Stimulated activated naive CD4-positive, alpha-beta T cell treated with Interleukin-2 at 50 U/mL for 16 hours (primary cell): ENCODE measurements at places on chromosomes 5 and 9.

- no peak for DNase-seq
Observed at GRCh38 chr5:4339949-4340348, 744.3 kb downstream of the IRX1 start.

DNA sequence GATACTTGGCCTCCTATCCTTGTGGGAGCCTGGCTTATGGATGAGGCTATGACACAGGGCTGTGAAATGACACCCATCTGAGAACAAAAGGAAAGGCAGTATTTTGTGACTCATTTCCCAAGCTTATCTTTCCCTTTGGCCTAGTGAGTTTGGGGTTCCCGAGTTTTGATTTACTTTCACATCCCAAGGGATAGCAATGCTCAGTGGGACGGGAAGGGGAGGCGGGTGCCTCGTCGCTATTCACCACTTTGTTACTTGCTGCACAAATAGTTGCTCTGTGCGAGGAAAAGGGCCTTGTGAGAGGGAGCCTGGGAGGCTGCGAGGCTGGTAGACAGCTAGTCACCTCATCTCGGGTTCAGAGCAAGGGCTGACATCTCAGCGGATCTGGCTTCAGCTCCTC lies 59.1 kb upstream of the ENTREP1 start:
- DNase-seq: no peak

- DNase-seq: no peak
Observed at GRCh38 chr5:32059761-32060530, 114.2 kb downstream of the GOLPH3 start.

GRCh38 chr5:67189079-67189354 lies 7.6 kb downstream of the CD180 start:
- no peak for DNase-seq

DNA sequence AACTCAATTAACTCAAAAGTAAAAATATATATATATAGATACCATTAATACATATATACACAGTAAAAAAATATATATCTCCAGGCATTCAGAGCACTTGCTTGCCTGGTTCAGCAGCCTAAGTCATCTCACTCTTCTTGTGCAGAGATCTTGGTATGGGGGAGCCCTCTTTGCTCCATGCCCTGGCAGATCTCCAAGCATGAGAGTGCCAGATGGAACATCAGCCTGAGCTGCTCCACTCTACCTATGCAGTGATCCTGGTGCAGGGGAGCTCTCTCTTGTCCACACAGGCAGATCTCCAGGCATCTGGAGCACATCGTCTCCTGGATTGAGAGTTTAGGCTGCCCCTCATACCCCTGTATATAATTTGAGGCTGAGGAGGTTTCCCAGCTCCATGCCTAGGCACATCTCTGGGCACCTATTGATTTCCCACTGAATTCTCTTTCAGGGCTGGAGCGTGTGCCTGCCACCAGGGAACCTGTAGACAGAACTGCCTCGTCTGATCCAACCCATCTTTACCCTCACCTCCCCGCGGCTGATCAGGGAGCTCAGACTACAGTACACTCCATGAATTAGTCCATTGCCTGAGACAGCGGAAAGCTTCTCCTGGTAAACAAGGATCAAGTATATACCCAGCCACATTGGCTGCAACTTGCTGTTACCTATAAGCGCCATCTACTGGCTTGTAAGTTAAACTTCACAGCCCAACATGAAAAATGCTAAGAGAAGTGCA lies 342.4 kb upstream of the GRIA1 start:
- no peak for DNase-seq

DNA sequence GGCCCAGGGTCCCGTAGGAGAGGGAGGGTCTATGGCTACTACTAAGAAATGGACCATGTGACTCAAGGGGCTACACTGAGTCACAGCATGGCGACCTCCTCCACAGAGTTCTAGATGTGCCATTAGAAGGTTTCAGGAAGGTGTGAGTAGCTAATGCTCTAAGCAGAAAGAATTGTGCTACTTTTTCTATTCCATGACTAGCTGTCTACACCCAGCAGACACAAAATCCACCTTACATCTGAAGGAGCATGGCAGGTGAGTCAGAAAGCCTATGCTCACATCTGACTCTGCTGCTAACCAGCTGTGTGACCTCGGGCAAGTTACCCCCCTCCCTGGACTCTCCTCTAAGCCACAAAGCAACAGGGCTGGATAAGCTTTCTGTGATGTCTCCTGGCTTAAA lies 14.4 kb upstream of the MEIKIN start:
- no peak for DNase-seq

- DNase-seq: no peak
Observed at GRCh38 chr5:66477596-66477995, 118.6 kb upstream of the MAST4 start.

DNA sequence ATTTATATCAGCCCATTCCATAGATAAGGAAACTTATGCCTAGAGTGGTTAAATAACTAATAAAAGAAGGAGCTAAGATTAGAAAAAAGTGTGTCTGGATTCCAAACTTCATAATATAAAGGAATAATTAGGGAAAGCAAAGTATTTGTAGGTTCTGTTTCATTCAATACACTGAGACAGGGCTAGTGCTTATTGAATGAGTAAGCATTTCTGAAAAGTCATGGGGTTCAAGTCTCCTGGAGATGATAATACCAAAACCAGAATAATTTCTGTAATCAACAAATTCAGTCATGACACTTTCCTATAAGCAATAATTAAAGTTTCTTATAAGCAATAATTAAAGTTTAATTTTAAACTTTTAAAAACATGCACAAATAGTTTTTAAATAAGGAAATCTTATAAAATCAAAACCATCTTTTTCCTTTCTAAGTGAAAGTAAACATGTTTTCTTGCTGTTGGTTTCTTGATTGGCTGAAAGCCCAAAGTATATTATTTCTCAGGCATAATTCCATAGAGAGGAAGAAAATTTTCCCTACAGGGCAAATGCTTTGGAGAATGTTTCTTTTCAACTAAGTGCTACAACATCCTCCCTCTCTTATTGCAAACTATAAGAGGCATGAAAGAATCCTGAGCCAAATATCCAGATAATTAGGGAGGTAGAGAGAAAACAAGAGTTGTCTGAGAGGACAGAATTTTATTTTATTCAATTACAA lies 510.2 kb downstream of the PRELID2 start:
- no peak for DNase-seq

DNA sequence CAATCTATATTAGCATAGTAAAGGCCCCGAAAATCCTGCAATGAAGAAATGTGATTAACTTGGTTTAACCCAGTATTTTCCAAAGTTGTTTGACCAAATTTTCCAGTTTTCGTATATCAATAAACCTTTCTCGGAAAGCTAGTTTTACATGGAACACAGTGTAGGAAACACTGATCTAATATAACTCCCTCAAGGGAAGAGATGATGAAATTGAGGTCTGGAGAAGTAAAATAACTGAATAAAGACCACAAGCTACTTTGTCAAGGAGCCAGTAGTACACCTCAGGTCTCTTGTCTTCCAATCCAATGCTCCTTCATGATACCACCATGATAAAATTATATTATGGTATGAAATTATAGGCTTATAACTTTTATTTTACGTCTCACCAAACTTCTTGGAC lies 118.1 kb upstream of the TARS1 start:
- no peak for DNase-seq

DNA sequence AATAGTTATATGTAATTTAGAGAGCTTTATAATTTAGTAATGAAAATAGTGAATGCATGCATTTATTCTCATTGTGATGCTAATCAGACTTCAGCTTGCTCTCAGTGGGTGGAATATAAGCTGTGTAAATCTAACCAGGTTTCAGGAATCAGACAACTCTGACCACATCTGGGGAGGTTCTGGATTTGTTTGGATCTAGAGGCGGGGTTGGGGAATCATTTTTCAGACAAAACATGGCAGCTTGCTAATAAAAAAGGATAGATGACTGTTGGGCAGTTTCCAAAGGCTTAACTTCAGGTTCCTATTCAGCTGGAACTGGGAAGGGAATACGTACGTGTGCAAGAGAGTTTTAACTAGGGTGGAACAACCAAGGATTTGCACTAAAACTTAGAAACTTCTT lies 43.2 kb upstream of the MAMDC2 start:
- DNase-seq: no peak

GRCh38 chr5:154406231-154406630 lies 39.6 kb upstream of the SAP30L start:
- no peak for DNase-seq

DNA sequence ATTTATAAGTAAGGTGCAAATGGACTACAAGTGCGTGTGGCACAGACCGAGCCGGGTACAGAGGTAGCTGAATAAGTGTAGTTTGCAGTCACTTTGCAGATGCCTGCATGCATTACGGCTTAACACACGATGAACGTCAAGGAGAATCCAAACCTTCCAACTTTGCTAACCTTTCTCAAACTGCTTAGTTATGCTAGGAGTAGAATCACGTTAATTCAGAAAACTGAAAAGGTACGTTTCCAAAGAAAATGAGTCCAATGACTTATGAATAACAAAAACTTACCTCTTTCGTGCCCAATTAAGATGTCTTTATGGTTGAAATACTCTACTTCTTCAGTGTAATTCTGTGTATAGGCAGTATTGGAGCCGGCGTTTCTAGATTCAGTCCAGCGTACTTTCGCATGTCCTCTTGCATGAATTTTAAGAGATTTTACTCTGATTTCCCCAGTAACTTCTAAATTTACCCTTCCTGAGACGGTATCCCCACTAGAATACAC lies 539 bp downstream of the ARRDC3 start:
- peak; percentile 1 for DNase-seq

DNA sequence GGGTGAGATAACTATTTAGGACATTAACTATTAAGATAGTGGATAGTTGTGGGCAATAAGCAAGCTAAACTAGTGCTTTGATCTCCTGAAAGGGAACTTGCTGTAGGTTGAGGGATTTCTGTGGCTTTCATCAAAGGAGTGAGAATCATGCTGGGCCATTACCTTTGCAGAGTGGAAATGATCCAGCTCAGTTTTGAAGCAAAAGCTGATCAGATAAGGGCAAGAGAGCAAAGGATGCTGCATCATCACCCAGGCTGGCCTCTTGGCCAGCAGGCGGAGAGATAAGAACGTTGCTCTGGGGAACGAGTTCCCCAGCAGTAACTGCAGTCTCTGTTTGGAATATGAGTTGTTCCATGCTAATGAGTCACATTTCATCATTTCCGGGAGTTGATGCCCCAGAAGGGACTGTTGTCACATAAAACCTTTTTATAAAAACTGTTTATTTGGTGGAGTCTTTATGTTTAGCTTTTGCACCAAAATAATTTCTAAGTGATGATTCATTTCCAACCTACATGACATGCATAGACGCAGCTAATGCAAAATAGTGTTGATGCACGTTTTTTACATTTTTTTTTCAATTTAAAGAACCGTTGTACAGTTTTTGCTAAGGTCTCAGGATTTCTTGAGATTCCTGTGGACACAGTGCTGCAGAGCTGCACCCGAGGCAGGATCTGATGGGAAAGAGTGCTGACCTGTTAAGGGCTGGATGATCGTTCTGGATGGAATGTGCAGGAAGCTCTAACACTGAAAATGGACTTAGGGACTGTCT lies 99.3 kb downstream of the ACTBL2 start:
- DNase-seq: peak; percentile 2

DNA sequence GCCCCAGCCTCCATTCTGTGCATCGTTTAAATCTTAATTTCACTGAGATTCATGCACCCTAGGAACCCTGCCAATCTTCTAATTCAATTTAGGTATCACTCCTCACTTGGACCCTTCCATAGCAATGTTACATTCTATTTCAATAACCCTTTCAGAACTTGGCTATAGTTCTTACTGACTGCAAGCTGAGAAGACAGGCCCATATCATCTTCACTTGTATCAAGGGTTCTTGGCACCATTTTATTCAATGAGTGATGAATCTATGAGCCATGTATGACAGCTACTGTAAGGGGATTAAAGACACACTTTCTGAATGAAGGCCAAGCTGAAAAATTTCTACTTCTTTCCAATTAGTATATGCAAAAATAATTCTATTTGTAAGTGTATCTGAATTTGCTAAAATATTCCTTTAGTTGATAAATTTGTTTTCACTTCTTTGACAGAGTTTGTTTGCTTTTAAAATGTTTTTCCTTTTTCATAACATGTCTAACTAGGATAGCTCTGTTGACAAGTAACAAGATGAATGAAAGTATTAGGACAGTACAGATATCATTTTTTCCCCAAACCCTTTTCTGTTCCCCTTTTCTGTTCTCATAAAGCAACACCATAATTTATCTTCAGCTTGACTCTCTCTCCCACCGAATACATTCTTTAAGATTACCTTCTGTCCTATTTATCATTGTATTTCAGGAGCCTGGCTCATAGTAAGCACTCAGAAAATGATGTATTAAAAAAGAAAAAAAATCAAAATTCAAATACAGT lies 9.6 kb downstream of the ITGA2 start:
- DNase-seq: no peak

GRCh38 chr9:110908894-110909293 lies 129.4 kb downstream of the LPAR1 start:
- no peak for DNase-seq

DNA sequence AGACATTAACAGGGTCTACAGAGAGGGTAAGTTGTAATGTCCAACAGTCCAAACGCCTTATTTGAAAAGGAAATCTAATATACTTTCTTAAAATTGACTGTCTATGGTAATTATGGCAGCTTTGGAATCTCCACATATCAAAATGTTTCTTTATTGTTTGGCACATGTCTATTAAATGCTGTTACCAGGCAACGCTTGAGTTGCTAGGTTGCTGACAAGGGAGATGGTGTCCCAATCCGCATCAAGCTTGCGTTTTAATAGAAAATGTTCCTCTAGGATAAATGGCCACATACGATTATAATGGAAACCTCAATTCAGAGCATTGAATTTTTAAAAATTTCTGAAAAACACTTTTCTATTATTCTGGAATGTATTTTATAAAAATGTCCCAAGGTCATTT lies 9.2 kb downstream of the ANXA1 start:
- no peak for DNase-seq

DNA sequence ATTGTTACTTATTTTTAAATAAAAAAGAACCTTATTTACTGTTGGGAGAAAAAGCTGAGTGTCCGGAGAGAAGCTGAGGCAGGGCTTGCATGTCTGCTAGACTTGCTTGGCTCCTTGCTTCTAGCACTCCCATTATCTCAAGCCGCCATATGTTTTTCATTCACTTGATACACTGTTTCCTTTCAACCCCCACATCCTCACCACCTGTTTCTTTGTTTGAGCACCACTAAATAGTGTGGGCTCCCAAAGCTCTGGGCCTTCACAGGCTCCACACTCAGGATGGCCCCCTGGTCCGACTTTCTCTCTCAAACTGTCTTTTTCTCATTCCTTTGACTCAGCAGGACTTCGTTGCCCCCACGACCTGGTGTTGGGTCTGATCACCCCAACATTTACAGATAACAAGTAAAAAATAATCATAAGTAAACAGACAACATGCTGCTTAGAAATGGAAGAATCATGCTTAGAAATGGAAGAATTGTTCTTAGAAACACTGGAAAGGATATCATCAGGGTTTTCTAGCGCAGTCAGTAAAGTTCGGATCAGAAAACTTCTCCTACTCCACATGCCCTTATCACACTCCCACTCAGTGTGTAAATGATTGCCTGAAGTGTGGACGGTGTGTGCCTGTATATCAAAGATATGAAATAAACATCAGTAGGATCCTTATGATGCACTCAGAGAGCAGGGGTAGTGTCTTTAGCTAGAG lies 58.5 kb downstream of the APTX start:
- DNase-seq: no peak
